Stimulated activated CD8-positive, alpha-beta memory T cell treated with anti-CD3 and anti-CD28 coated beads, Interleukin-4, amount 100 ng/mL, for 1 hour (primary cell): ENCODE measurements at places on chromosomes 2 and 18.

DNA sequence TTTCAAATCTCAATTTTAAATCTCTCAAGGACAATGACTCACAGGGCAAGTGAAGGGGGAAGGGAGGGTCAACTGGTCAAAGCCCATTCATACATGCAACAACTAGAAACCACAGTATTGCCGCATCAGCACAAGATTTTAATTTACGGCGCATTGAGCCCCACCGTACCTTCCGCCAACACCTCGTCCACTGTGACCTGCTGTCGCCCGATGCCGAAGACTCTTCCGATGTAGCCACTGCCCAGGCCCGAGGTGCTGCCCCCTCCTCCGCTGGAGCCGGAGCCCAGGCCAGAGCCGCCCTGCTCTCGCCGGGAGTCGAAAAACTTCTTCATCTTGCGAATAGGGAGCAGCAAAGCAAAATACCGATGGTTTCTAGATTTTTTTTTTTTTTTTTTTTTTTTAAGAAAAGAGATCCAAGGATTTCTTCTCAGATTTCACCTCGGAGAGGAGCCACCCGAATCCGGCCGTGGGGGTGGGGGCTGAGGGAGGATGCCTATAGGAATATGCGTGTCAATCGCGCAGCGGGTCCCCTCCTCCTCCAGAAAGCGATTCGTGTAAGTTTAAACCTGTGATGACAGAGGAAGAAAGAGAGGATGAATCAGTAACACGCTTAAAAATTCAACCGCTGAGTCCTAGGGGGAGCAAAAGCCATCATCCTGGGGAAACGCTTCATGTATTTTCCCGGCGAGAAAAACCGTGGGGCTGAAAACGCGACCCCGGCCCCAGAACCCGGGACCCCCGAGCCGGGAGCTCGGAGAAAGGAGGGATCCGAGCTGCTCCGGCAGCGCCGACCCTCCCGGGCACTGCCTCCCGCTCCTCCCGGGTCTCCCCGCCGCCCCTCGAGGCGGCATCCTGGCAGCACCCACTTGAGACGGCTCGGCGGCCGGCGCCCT, 584 bp downstream of the AAK1 start:
- DNase-seq, result no peak

GRCh38 chr2:98459496-98460175, 15.0 kb downstream of the INPP4A start:
- DNase-seq, result no peak

- DNase-seq, result no peak
Measured at GRCh38 chr2:106956416-106956815, 70.4 kb upstream of the ST6GAL2 start.

- no peak for DNase-seq
Measured at GRCh38 chr18:27581296-27581904, 396.3 kb upstream of the CHST9 start.

GRCh38 chr18:75201282-75202270, 7.4 kb downstream of the PTGR3 start:
- DNase-seq, result no peak

GRCh38 chr18:76370686-76371085, 124.4 kb downstream of the ZNF516 start:
- no peak for DNase-seq

DNA sequence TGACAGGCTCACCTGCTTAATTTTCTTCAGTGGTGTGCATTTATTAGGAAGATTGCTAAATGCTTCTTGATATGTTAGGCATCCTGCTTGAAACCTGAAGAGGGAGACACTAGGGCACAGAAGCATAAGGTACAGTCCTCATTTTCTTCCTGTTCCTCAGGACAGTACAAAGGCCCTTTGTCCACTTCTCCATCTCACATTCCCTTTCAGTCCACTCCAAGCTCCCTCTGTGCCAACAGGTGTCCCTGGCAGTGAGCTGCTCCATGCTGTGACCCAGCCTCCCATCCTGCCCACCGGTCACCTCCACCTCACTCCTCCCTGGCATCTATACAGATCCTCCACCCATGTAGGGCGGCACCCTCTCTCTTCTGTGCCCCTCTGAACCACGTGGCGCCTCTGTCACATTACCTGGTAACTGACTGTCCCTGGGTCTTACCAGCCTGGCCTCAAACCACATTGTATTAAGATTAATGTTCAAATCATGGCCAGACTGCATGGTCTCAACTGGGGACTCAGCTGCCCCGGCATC, 162.8 kb downstream of the VAPA start:
- no peak for DNase-seq

DNA sequence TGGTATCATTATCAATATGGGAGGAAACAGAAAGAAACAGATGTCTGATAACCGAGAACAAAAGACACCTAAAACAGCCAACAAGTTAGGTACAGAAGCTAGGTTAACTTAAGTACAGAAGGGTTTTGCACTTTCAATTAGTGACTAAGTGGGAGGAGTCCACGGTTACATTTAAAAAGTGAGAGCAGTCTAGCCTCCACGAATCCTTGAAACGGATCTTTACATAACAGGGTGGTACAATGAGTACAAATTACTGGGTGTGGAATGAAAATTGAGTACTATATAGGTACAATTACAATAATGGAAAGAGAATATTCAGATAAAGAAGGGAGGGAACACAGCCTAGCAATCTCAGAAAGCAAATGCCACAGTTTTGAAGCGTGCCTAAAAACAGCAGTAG, 76.6 kb downstream of the TLK1 start:
- no peak for DNase-seq

DNA sequence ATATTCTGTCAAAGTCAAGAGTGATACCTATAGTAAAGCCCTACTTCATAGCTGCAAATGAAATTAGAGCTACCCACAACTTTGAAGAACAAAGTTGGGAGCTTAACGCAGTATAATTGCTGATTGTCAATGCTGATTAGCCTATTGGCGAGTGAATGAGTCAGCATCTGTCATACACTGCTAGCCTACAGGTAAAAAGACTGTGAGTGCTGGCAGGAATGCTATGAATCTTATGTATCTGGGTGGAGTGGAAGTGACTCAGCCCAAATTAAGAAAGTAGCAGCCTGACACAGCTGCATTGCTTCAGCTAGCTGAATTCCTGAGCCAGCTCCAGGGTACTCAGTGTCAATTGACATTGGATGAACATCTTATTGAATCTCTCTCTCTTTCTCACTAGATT, 179.4 kb upstream of the DCC start:
- no peak for DNase-seq

GRCh38 chr2:72781480-72781879, 44.4 kb downstream of the EXOC6B start:
- no peak for DNase-seq

- DNase-seq, result no peak
Measured at GRCh38 chr2:69544951-69545350, 98.6 kb downstream of the AAK1 start.

DNA sequence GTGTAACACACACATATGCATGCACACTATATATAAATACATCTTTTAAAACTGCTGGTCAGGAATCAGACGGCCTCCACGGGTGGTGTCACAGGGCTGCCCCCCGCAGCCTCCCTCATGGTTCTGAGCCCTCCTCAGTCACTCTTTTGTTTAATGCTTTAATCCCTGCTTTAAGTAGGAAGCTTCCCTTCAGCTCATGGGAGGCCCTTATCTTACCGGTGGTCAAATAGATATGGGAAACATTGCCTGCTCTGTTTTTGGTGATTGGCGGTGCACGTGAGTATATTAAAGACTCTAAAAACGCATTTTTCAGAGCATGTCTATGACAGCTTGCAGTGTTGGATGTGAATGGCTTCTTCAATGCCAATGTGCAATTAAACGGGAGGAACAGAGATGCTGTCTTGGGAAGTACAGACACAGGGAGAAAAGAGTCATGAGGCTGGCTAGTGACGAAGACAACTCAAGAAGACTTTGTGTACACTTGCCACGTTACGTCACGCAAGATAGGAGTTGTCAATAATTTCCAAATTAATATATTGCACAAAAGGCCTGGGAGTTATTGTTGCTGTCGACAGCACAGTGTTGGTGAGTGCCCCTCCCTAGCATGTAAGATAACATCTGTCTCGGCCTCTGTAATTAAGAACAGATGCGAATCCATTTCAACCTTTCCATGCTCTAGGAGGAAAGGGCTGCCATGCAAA, 23.3 kb downstream of the GNLY start:
- no peak for DNase-seq

GRCh38 chr2:50514901-50515300, 517.0 kb downstream of the NRXN1 start:
- DNase-seq, result no peak
